ENCODE measurements at places on chromosomes 5 and 9. TPM values are rescaled to one million over a fixed set of nuclear protein-coding genes. Genes with fewer than 3 reads are reported as not detected.

- DNase-seq, result no peak
- H3K4me1 ChIP-seq, result no peaks in the 10 kb centered on the region
- no peak overlapping the region for H3K27ac ChIP-seq
- no peaks in the 10 kb centered on the region for H3K36me3 ChIP-seq
- no peak overlapping the region for H3K4me3 ChIP-seq
Measured at GRCh38 chr5:16727755-16728325, 111.0 kb upstream of the RETREG1 start.

GRCh38 chr9:124890179-124890578 lies 28.2 kb downstream of the ARPC5L start:
- peaks cover 61% of the 10 kb centered on the region for H3K36me3 ChIP-seq
- DNase-seq, result no peak
- no peaks in the 10 kb centered on the region for H3K27me3 ChIP-seq
- no peaks in the 10 kb centered on the region for H3K4me1 ChIP-seq
- H3K4me3 ChIP-seq, result no peak overlapping the region

- H3K27me3 ChIP-seq, result no peaks in the 10 kb centered on the region
- no peaks in the 10 kb centered on the region for H3K36me3 ChIP-seq
- DNase-seq, result no peak
- no peak overlapping the region for H3K4me3 ChIP-seq
Measured at GRCh38 chr5:64629841-64630240, 60.5 kb upstream of the SHISAL2B start.

- no peak for DNase-seq
- H3K4me1 ChIP-seq, result peaks cover 53% of the 10 kb centered on the region
- H3K4me3 ChIP-seq, result no peak overlapping the region
Measured at GRCh38 chr9:68426755-68427154, 70.3 kb downstream of the PGM5 start.

DNA sequence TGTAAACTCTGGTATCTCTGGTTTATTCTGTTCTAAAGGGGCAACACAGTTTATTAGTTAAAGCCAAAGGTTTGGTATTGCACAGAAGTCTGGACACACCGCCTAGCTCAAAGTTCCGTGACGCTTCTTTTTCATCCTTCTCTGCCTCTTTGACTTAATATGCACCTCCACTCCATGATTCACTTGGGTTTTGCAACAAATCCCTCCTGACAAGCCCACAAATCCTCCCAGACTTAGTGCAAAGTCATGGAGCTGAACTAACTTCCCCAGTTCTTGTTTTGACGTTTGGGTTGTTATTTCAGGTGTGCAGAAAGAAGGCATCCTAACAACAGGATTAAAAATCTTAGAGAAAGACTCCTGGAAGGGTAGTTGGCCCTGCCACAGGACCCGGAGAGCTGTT lies 441.6 kb upstream of the DMAC1 start:
- DNase-seq, result no peak
- no peaks in the 10 kb centered on the region for H3K4me1 ChIP-seq
- H3K27ac ChIP-seq, result no peak overlapping the region
- H3K27me3 ChIP-seq, result no peaks in the 10 kb centered on the region

DNA sequence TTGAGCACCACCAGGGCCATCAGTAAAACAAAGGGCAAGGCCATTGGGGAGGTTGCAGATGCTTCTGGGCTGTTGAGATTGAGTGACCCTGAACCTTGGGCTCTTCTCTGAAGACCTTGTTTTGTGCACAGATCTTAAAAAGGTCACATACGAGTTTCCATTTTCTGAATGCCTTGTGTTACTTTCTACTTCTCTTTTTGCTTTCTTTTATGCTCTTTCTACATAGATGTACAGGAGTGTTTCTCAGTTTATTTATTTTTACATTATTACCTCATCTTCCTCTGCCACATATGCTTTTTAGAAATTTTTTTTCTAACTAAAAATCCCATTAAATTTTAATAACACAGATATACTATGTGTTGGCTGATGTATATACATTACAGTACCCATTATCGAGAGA lies at the start of gene IFNA5:
Gene IFNA5 (minus strand): TSS at position 101 of the 400 bp plus-strand sequence. CDS start 57 bp downstream, at position 44.
- no peaks in the 10 kb centered on the region for H3K27me3 ChIP-seq
- H3K36me3 ChIP-seq, result no peaks in the 10 kb centered on the region
- no peaks in the 10 kb centered on the region for H3K4me1 ChIP-seq
- H3K4me3 ChIP-seq, result no peak within 1 kb of the TSS
- no peak within 1 kb of the TSS for H3K27ac ChIP-seq

The SLC46A2 gene
- 2.0 TPM for total RNA-seq

GRCh38 chr5:65480306-65480865 lies 1.3 kb downstream of the ADAMTS6 start:
- no peaks in the 10 kb centered on the region for H3K27me3 ChIP-seq
- peak; percentile 43 for DNase-seq
- H3K27ac ChIP-seq, result peak overlapping the region; percentile 85
- peaks cover 14% of the 10 kb centered on the region for H3K4me1 ChIP-seq

GRCh38 chr5:143782588-143783386 lies 29.2 kb upstream of the HMHB1 start:
- H3K27ac ChIP-seq, result no peak overlapping the region
- H3K36me3 ChIP-seq, result no peaks in the 10 kb centered on the region
- H3K4me1 ChIP-seq, result no peaks in the 10 kb centered on the region
- H3K4me3 ChIP-seq, result no peak overlapping the region
- H3K27me3 ChIP-seq, result no peaks in the 10 kb centered on the region
- no peak for DNase-seq

GRCh38 chr9:89352451-89352850 lies 34.2 kb downstream of the SECISBP2 start:
- H3K27ac ChIP-seq, result no peak overlapping the region
- no peaks in the 10 kb centered on the region for H3K27me3 ChIP-seq
- no peak for DNase-seq
- H3K4me3 ChIP-seq, result no peak overlapping the region
- no peaks in the 10 kb centered on the region for H3K4me1 ChIP-seq
